ENCODE measurements at places on chromosomes 2 and 18.

- no peak overlapping the region for H3K4me3 ChIP-seq
- no peak overlapping the region for H3K27ac ChIP-seq
- DNase-seq, result no peak
- no peaks in the 10 kb centered on the region for H3K4me1 ChIP-seq
- H3K36me3 ChIP-seq, result no peaks in the 10 kb centered on the region
Observed at GRCh38 chr18:32761231-32761630, 11.6 kb downstream of the KLHL14 start.

DNA sequence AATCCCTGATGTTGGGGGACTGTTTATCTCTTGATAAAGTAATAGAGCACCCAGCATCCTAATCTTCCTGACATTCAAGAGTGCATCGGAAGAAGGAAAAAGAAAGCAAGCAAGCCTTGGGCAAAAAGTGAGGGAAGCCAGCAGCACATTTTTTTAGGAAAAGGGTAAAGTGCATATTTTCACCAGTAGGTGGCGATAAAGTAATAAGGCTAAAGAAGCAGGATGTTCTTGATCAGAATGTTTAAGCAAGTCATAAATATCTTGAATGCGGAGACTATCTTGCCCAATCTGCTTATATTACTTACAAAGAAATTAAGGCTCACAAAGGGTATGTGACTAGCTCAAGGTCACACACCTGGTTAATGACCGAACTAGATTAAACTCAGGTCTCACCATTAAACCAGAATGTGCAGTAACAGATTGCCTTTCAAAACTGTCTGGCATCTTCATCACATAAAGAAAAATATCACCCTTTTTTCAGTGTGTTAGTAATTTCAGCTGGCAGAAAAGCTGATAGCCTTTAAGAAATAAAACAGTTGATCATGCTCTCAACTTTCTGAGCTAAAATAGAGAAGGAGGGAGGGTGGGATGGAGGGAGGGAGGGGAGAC, 83.8 kb downstream of the VIT start:
- peaks cover 27% of the 10 kb centered on the region for H3K27me3 ChIP-seq
- DNase-seq, result no peak
- H3K27ac ChIP-seq, result no peak overlapping the region
- H3K4me1 ChIP-seq, result no peaks in the 10 kb centered on the region

DNA sequence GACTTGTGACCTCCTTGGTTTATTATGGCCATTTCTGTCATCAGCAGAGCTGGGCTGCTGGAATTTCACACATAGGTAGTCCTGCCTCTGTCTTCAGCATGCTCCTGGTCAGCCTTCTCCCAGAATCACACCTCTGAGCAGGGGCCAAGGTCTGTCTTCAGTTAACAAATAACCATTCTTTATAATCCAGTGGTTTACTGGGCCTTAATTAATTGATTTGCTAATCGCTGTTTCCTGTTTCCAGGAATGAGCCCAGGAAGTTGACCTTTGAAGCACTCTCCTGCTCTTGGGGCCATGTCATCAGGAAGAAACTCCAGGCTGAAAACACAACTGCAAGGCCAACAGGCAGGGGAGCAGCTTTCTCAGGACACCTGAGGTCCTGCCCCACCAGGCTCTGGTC, 278.5 kb downstream of the SRBD1 start:
- no peak overlapping the region for H3K4me3 ChIP-seq
- no peak overlapping the region for H3K27ac ChIP-seq
- no peaks in the 10 kb centered on the region for H3K36me3 ChIP-seq
- no peak for DNase-seq
- no peaks in the 10 kb centered on the region for H3K4me1 ChIP-seq

DNA sequence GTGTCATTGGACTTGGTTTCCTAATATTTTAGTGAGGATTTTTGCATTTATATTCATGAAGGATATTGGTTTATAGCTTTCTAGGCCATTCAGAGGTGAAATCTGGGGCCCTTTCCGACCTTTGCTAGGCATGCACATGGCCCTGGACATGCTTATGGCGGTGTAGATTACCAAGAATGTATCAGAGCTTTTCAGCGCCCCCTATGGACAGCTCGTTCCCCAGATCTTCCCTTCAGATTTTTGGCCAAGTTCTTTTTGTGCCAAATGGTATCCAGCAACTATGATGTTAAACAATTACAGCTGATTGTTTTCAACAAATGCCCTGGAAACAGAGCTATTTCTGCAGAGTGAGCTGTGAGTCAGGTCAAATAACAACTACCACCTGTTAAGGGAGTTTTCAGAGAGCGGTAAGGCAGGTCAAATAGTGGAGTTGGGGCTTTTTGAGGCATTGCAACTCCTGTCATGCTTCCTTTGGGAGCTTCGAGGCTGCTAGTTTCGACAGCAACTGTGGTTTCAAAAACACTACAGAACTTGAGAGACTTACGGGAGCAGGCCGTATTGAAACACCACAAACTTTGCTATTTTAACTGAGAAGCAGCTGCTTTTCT, 188.3 kb downstream of the ZNF516 start:
- no peak overlapping the region for H3K4me3 ChIP-seq
- no peak for DNase-seq

- no peaks in the 10 kb centered on the region for H3K4me1 ChIP-seq
- no peak overlapping the region for H3K27ac ChIP-seq
- H3K4me3 ChIP-seq, result no peak overlapping the region
- DNase-seq, result no peak
- H3K36me3 ChIP-seq, result no peaks in the 10 kb centered on the region
Observed at GRCh38 chr2:55970500-55970899, 46.9 kb upstream of the EFEMP1 start.

DNA sequence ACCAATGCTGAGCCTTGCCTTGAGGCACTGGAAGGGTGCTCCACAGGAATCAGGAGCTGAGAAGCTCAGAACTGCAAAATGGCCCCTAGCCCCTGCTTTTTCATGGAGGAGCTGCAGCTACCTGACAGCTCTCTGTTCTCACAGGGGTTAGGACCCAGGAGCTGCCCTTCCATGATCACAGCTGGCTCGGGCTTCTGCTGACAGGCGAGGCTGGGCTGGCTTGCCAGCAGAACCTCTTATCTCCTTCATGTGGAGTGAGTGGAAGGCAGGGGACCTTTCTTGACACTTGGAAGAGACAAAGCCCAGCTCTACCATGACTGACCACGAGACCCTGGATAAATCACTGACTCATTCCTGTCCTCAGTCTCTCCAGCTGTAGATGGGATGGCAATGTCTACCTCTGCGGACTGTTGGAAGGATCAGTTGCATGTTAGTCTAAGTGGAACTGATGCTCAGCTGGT, 113.4 kb downstream of the CAPN13 start:
- no peak for DNase-seq
- peaks cover 15% of the 10 kb centered on the region for H3K27me3 ChIP-seq
- H3K27ac ChIP-seq, result no peak overlapping the region
- H3K4me1 ChIP-seq, result no peaks in the 10 kb centered on the region
- H3K36me3 ChIP-seq, result no peaks in the 10 kb centered on the region

- H3K27ac ChIP-seq, result no peak overlapping the region
- no peak overlapping the region for H3K4me3 ChIP-seq
- no peaks in the 10 kb centered on the region for H3K4me1 ChIP-seq
- H3K36me3 ChIP-seq, result peaks cover 2% of the 10 kb centered on the region
- no peaks in the 10 kb centered on the region for H3K27me3 ChIP-seq
Observed at GRCh38 chr2:148957023-148957422, 81.5 kb upstream of the LYPD6B start.

DNA sequence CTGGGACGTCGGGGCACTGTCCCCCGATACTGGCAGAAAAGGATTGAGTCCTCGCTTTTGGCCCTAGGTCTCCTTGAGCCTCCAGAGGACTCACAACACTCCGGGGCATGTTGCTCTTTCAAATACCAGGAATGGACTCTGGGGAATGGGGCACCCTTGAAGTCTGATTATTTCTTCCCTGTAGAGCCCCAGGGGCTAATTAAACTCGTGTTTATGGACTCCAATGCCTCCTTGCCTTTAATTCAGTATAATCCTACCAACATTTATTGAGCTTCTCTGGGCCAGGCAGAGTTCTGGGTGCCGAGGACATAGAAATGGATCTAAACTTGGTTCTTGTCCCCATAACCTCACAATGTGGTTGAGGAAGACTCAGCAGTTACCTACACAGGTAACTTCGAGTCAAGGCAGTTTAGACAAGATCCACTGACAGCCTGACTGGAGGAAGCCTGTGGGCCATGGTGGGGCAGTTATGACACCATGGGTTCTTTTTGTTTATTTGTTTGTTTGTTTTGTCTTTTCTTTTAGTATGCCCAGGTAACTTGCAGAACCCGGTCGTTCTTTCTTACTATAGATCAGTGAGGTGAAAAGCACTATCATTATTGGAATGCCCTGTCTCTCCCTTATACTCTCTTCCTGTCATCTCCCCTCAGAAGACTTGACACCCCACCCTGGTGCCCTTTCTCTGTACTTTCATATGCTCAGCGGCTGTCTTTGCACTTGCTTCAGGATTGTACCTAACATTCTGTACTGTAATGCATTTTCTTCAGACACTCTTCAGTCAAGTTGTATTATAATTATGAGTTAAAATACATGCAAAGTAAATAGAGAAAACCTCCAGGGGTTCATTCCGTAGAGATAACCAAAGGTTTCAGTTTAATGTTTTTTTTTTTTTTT, 3.2 kb downstream of the CFLAR start:
- peaks cover 37% of the 10 kb centered on the region for H3K36me3 ChIP-seq
- H3K4me3 ChIP-seq, result peak overlapping the region; percentile 100
- H3K27me3 ChIP-seq, result no peaks in the 10 kb centered on the region
- peak; percentile 31 for DNase-seq

GRCh38 chr18:76480913-76481312, 14.1 kb downstream of the ZNF516 start:
- no peak for DNase-seq
- H3K27ac ChIP-seq, result no peak overlapping the region
- H3K4me3 ChIP-seq, result no peak overlapping the region
- no peaks in the 10 kb centered on the region for H3K27me3 ChIP-seq
- H3K36me3 ChIP-seq, result no peaks in the 10 kb centered on the region

DNA sequence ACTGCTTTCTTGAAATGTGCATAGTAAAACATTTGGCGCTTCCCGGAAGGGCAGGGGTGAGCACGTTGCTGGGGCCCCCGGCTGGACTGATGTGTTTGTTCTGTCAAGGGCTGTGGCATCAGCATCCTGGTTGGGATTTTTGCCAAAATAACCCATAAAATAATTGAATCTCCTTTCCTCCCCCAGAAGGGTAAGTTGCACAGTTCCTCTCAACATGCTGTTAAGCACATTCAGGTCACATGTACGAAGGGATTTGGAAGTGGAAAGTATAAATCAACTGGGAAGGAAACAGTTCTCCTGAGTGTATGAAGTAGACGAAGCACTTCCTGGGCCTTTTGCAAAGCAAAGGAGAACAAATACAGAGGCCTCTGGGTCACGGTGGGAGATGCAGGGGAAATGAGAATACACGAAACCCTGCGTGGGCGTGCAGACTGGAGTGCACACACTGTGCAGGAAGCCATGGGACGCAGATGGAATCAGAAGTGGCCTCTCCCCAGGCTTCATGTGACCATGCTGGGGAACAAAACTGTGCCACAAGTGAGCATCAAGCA, 183.9 kb downstream of the LPIN1 start:
- no peak overlapping the region for H3K27ac ChIP-seq
- no peak for DNase-seq
- H3K27me3 ChIP-seq, result no peaks in the 10 kb centered on the region
- no peak overlapping the region for H3K4me3 ChIP-seq

DNA sequence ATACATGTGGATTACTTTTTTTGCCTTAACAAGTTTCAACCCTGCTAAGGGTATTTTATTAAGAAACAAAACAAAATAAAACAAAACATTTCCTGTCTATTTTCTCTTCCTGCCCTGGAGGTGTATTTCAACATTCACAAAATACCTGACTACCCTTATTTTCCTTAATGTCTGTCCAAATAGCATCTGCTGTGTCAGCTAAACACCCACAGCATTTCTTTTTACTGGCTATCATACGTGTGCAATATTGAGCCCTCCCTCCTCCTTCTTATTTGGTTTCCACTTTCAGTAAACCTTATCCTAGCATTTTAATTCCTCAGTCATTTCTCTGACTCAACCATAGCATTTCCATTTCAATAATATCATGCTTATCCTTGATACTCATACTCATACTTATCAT, 1420.0 kb upstream of the ZEB2 start:
- no peak overlapping the region for H3K27ac ChIP-seq
- no peaks in the 10 kb centered on the region for H3K36me3 ChIP-seq
- no peaks in the 10 kb centered on the region for H3K4me1 ChIP-seq
- no peak for DNase-seq

DNA sequence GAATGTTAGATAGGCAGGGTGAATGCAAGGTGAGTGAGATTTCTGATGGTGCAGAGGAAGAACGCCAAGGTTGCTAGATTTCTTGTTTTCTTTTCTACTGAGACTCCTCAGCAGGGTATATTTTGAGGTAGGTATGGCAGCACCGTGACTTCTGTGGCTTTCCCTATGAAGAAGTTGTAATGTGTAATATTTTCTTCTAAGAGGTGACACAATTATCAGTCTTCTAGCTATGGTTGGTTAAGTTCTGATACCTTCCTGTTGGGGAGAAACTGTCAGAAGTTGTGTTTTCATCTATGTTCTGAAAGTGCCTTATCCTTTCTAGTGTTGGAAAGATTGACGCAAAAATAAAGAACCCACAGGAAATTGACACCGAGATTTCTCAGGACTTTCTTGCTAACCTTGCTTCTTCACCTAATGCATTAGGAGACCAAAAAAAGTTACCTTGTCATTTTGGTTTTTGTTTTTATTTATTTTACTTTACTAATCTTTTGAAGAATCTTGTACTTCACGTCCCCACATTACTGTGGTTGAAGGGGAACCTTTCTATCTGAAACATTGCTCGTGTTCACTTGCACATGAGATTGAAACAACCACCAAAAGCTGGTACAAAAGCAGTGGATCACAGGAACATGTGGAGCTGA, 11.9 kb downstream of the IL18R1 start:
- peaks cover 46% of the 10 kb centered on the region for H3K4me1 ChIP-seq
- H3K27ac ChIP-seq, result peak overlapping the region; percentile 97
- peak overlapping the region; percentile 80 for H3K4me3 ChIP-seq
- H3K27me3 ChIP-seq, result no peaks in the 10 kb centered on the region

Data from activated T-cell treated with anti-CD3 and anti-CD28 coated beads, Interleukin-2, amount 50 U/mL, for 72 hours (primary cell).